Bone marrow (tissue), 2 donors: ENCODE measurements at places on chromosomes 6 and 20.

DNA sequence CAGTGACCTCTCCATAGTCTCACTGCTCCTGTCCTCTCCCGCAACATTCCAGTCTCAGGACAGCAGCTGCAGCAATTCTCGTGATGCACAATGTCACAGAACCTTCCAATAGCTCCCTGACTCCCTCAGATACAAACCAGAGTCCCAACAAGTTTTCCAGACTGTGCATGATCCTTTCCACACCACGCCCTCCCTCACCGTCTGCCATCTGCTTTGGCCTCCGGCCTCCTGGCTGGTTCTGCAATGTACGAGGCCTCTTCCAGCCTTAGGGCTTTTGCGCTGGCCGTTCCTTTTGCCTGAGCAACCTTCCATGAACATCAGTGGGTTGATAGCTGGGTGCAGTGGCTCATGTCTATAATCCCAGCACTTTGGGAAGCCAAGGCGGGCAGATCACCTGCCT lies 9.6 kb downstream of the FNDC1 start:
- no peak for DNase-seq

GRCh38 chr6:53360093-53360912 lies 11.6 kb upstream of the ELOVL5 start:
- DNase-seq: no peak

DNA sequence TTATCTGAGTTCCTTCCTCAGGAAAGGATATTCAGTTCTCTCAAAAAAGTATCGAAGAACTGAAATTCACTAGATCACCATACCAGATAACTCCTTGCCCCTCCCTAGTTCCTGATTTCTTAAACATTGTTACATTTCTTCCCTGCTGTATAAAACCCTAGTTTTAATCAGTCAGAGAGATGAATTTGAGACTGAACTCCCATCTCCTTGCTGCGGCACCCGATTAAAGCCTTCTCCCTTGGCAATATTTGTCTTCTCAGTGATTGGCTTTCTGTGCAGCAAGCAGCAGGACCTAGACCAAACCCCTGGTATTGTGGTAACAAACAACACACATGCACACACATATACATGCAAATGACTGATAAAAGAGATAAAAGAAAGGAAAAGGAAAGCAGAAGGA lies 1364.6 kb upstream of the GJE1 start:
- DNase-seq: no peak

DNA sequence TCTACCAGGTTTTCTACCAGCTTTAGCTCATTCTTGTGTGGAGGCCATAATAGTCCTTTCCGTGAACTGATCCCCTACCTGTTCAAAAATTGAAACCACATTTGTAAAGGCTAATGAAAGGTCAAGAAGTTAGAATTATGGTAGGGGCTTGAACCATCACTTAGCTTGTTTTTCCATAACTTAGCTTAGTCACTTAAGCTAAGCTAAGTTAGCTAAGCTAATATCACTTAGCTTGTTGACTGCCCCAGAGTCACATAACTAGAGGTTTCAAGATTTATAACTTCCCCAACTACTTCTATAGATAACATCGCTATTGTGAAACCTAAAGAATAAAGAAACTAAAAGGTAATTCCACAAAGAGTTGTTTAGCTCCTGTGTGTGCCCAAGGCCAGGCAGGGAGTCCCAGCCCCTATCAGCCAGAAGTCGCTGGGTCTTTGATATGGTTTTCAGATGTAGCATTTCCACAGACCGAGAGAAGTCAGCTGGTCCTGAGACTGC lies 131.8 kb downstream of the VEGFA start:
- DNase-seq: no peak

GRCh38 chr20:3800256-3800877 lies 4.3 kb downstream of the CDC25B start:
- DNase-seq: no peak

- no peak for DNase-seq
Observed at GRCh38 chr20:63500151-63500901, 1.4 kb upstream of the EEF1A2 start.

- no peak for DNase-seq
Observed at GRCh38 chr20:20373091-20373571, 5.2 kb downstream of the INSM1 start.

DNA sequence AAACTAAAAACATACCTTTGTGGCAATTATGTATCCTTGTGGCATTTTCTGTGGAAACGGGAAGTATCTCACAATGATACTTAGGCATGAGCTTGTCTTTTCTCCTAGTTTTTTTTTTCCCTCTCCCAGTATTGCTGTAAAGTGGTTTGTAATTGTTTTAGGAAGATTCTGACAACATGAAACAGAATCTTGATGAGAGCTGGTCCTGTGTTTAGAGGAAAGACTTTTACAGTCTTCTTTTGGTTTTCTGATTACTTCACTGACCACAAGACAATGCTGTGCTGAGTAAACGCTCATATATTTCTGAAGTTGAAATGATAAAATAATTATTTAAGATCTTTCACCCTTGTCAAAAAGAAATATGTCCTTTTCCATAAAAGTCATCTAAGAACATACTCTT lies 201.2 kb downstream of the FOXC1 start:
- DNase-seq: no peak

- no peak for DNase-seq
Observed at GRCh38 chr6:115613488-115613887, 447.2 kb downstream of the FRK start.

DNA sequence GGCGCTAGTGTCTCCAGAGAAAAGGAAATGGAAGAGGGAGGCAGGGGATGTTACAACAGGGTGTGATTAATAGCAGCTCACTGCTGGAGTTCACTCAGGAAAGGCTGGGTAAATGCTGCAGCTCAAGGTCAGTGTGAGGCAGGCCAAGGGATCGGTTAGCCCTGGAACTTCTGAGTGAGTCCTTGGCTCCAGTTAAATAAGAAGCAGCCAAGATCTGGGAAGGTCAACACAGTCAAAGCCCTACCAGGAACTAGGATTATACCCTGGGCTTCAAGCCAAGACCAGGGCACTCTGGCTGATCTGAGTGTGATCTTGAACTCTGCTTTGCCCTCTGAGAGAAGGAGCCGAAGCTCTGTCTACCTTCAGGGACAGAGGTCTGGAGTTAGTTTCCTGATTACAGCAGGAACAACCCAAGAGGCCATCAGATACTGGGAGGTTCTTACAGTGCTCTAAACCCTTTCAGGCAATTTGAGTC lies 44.3 kb downstream of the TPD52L1 start:
- DNase-seq: no peak

DNA sequence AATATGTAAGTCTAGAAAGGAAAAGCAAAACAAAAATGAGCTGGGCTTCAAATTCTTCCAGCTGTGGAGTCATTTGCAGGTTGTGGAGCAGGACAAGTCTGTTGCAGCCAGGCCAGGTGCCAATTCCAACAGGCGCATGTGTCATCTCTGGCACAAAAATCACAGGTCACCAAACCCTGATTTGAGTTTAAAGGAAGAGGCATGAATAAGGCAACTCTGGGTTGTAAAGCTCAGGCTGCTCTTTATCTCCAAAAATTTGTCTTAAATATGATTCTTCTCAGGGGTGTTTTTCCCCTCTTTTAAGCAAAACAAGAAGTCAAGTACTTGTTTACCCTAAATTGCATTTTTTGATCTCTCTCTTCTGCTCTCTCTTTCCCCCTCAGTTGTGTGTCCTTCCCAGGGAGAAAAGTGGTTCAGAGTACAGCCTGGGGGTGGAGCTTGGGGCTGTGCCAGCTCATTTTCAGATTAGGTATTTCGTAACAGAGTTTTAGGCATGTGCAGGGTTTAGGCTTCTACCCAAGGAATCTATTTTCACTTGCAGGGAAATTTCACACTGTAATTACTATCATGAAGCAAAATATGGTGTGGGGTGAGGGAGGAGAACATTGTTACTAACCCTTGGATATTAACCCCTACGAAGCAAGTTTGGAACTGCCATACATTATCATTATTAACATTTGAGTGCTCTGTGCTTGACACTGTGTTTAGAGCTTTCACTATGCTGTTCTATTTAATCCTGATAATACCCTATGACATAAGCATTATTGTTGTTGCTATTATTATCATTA lies 8.3 kb upstream of the NCOA3 start:
- DNase-seq: peak; percentile 3

- no peak for DNase-seq
Observed at GRCh38 chr20:54556406-54556805, 81.0 kb downstream of the DOK5 start.
